ENCODE measurements at places on chromosomes 16 and 17.
A peak's percentile ranks its signal among the peaks of the same experiment; 100 is the strongest.

DNA sequence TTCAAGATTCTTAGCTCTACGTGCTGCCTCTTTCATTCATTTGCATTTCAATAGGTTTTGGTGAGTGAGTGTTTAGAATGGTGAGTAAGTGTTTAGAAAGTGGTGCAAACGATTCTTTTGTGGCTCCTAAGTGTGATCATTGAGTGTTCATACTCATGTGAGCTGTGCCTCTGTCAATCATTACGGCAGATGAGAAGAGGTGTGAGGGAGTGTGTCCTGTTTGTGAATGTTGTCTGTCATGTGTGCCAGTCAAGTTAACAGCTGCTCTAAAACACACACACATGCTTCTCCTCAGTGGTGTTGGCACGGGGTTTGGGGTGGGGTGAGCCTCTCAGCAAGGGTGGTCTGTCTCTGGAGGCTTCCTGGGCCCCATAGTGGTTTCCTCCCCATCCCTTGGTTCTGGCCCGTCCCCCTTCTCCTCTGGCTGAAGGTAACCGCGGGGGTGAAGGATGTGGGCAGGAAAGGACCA is 11.4 kb downstream of the MYL4 start:
- DNase-seq: no peak

- DNase-seq: peak; percentile 54
These were observed 122.4 kb upstream of the NLRP1 start for GRCh38 chr17:5706577-5707210.

DNA sequence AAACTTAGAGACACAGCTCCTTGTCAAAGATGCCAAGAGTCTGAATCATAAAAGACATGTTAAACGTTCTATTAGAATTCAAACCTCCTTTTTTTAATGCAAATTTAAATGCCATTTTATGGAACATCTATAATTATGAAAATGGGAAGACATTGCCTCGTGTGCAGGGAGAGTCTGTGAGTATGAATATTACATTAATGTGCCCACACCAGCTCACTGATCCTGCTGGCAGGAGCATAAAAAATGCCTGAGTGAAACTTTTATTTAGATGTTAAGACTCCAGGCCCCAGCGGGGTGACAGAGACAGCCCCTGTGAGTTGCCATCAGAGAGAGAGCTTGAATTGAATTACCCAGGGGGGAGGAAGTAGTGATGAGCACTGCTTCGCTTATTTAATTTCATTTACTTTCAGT is 84.8 kb downstream of the SNX11 start:
- no peak for DNase-seq

GRCh38 chr17:29838961-29839360 is 91.1 kb downstream of the SSH2 start:
- DNase-seq: no peak

DNA sequence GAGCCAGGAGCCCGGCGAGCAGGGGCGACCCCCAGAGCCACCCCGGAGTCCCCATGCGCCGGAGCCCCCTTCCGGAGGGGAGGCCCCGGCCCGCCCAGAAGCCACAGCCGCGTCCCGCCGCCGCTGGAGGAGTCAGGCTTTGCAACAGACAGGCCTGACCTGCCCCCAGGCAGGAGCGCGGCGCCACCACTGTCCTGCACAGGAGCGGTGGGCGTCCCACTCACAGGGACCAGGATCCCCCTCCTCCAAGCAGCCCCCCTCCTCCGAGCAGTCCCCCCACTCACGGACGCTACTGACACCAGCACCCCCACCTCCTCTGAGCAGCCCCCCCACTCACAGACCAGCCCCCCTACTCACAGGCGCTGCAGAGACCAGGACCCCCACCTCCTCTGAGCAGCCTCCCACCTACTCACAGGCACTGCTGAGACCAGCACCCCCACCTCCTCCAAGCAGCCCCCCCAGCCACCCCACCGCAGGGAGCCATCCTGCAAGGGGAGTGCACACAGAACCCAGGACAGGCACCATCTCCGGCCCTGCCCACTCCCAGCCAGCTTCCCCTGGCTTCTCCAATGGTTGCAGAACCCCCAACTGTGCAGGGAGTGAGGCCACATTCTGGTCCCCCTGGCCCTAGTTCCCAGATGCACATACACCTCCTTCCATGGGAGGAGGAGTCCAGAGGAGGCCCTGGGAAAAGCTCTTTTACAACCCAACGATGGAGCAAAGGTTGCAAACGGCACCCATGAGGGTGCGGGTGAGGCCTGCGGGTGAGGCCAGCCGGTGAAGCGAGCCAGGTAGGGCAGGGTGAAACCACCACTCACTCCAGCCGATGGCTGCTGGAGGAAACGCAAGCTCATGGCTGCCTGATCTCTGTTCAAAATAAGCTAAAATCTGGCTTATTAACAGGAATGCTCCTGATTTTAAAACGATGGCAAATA is 69.9 kb downstream of the ABR start:
- peak; percentile 42 for DNase-seq

DNA sequence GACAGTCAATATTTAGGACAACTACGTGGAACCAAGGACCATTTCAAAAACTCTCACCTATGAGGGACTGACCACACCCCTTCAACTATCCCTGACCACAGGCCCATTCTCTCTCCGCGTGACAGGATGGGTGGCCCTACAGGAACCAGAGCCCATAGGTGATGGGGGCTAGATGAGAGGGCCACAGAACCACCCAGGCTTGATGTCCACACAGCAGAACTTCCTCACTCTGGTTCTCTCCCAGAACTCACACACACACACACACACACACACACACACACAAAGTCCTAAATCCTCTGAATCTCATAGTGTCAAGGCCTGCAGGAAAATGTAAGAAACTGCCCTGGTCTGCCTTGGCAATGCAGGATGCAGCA is 1.5 kb downstream of the ZNF319 start:
- DNase-seq: no peak
